ENCODE measurements at places on chromosomes 13 and 19. TPM values are rescaled to one million over a fixed set of nuclear protein-coding genes. Genes with fewer than 3 reads are reported as not detected.
A peak's percentile ranks its signal among the peaks of the same experiment; 100 is the strongest.

Gene KLF1
- polyA plus RNA-seq: 0.43 TPM

Gene KL
- 57.1 TPM for polyA plus RNA-seq

Gene URAD
- not detected for polyA plus RNA-seq

DNA sequence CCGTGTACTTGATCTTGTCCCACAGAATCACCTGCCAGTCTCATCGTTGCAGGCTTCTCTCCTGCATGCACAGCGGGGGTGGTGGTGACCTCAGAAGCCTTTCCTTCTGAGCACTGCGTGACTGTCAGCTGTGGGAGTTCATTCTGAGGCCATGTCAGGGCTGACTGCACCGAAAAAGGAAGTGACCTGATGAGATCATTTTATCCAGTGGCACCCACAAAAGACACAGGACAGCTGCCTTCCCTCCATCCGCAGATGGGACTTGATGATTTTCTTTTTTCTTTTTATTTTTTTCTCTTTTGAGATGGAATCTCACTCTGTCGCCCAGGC is 89.7 kb downstream of the RAB20 start:
- DNase-seq: peak; percentile 36

Gene TTC9B
- 0.47 TPM for polyA plus RNA-seq

GRCh38 chr19:21463449-21464105 is 41.8 kb upstream of the ZNF429 start:
- peak; percentile 77 for DNase-seq

DNA sequence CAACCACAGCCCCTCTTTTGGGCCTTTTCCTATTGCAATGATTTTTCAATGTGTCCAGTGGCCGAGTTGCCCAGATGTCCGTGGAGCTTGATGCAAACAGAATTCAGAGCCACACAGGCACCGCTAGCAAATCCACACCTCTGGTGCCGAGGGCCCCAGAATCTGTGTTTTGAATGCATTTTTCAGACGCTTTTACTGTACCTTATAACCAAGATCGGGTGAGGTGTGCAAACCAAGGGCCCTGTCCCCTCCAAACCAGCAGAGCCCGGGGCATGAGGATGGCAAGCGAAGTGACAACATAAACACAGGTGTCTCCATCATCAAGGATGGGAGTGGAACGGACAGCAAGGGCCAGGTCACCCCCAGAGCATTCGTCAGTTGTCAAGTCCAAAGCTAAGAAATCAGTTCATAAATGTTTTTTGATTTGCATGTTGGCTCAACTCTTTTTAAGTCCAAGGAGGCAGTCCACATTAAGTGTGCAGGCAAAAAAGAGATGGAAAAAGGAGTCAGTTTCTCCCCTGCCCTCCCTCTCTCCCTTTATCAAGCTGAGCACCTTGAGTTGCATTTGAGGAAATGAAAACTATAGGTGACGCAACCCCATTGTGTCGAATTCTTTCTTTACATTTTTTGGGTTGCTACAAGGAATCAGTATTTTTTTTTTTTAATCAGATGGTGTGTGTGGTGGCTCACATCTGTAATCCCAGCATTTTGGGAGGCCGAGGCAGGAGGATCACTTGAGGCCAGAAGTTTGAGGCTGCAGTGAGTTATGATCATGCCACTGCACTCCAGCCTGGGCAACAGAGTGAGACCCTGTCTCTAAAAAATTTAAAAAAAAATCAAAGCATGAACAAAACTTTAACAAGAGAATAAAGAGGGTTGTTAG is 2.9 kb downstream of the CCDC8 start:
- DNase-seq: no peak

DNA sequence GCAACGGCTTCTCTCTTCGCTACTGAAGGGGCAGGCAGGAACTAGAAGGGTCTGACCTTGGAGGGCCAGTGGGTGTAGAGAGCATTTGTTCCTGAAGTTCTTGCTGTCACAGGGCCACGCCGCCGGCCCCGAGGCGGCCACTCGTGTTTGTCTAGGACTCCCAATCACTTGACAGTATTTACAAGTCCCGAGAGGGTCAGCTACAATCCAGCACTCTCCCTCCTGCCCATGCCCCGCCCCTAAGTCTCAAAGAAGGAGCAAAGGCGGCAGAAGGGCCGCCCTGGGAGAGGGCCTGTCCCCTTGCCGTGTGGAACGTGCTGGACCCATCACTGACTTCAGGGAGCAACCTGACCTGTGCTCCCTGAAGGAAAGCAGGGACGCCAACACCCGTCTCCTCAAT is 118.5 kb downstream of the STK24 start:
- DNase-seq: no peak

Gene TARM1
- 0.33 TPM for polyA plus RNA-seq

DNA sequence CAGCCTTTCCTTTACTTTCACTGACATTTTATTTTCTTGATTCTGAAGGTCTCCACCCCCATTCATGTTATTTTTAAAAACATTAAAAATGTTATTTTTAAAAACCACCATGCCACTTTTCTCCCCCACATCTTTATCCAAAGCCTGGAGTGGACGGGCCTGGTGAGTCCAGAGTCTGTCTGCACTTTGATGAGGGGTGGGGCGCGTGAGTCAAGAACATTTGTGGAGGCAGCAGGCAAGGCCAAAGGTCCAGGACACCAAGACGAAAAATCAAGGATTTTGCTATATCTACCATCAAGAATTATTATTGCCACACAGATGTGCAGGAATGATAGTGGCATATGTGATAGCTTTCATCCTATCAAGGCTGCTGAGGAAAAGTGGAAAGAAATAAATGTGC is 224.9 kb downstream of the FGF9 start:
- no peak for DNase-seq
